ENCODE measurements at places on chromosomes 13 and 19.

DNA sequence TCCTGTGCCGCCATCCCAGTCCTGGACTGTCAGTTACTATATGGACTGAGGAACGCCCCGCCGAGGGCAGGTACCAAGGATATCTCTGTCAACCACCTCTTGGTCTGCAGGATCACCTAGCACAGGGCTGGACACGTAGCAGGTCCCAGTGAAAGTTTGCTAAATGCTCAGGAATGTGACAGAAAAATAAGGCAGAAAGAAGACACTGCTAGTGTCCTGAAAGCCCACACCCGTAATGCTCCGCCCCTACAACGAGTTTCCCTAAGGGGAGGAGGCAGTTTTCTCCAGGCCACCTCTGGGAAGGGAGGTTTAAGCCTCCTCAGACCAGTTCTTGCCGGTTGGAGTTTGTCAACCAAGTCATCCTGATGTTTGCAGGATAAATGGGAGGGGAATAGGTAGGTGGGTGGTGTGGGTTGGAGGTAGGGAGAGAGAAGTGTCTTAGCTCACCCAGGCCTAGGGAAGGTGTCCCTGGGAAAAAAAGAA, 1.7 kb upstream of the SERTAD3 start:
- no peak for DNase-seq

DNA sequence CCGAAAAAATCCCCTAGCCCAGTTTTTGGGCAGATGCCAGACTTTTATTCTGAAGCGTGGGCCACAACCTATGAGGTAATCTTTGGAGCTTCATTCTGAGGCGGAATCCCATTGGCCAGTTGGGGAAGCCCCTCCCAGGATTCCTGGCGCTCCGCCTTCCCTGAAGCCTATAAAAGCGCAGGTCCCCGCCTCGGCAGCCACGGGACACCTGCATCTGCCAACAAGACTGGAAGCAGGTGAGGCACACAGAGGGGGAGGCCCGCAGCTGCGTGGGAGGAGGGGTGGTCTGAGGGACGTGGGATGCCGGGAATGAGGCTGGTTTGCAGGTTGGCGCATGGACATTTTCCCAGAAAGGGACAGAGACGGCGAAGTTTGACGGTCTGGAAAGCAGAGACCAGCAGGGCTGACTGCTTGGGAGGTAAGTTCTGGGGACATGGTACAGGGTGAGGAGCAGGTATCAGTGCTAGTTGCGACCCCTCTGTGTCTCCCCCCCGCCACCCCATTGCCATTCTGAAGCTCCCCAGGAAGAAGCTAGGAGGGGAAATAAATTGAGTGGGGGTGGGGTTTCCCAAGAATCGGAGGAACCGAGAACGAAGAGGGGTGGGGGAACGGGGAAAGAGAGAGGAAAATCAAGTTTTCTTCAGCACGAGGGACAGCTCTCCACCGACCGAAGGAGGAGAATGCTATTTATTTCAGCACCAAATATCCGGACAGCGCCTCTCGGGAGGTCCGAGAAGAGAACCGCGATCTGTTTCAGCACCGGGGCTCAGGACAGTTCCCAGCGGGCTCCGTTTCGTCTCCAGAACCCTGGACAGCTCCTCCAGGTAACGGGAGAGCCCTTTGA, 22.4 kb upstream of the FEM1A start:
- DNase-seq: peak; percentile 74

DNA sequence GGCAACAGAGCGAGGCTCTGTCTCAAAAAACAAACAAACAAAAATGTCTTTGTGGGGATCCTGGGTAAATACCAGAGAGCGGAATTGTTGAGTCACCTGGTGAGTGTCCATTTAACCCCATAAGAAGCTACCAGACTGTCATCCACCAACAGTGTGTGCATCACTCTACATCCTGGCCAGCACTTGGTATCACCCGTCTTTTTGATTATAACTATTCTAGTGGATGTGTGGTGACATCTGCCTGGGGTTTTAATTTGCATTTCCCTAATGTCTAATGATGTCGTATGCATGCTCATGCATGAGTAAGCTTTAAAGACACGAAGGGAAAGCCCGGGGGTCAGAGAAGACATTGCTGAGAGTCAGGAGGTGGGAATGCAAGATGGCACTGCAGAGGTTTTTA, 126.7 kb upstream of the MRI1 start:
- DNase-seq: no peak

GRCh38 chr13:102369302-102369701, 32.5 kb downstream of the FGF14 start:
- DNase-seq: no peak

GRCh38 chr19:17098326-17098725, 22.7 kb downstream of the MYO9B start:
- no peak for DNase-seq

GRCh38 chr13:73809561-73809960, 324.6 kb downstream of the KLF12 start:
- no peak for DNase-seq

DNA sequence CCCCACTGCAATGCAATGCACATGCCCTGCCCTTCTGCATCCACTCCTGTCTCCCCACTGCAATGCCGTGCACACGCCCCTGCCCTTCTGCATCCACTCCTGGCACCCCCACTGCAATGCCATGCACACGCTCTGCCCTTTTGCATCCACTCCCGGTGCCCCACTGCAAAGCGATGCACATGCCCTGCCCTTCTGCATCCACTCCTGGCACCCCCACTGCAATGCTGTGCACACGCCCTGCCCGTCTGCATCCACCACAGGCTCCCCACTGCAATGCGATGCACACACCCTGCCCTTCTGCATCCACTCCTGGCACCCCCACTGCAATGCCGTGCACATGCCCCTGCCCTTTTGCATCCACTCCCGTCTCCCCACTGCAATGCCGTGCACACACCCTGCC, 98.1 kb downstream of the KCTD15 start:
- DNase-seq: no peak

DNA sequence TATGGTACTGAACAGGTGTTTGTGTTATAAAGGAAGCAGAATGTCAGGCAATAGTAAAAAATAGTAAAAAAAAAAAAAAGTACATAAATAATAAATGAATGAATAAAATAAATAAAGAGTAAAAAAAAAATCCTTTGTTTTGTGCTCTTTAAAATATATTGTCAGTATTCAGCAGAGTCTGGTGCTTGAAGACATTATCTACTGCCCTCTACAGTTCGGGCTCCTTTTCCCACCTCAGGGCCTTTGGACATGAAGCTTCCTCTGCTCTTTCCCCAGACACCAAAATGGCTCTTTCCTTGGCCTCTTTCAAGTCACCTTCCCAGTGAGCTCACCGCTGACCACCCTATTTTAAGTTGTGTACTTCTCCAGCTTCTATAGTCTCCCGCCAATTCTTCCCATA, 137.5 kb downstream of the TNFRSF19 start:
- DNase-seq: no peak

DNA sequence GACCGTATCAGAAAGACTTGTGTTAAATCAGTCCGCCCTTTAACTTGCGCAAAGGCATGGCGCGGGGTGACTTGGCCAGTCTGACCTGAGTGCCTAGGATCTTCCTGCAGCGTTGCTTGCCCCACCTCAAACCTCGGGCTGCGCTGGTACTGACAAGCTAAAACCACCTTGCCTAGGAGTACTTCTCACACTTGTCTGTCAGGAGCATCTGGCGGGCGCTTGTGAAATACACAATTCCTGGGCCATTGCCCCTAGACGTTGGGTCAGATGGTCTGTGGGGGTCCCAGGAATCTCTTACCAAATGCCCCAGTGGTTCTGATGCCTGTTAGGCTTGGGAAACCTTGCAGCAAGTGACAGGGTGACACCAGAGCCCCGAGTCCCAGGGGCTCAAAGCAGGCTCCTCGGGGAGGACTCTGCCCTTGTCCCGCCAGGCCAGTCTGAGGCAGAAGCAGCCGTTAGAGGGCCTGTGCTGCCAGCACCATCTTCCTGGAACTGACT, 12.9 kb downstream of the CEBPG start:
- DNase-seq: no peak

GRCh38 chr19:2636897-2637683, 65.4 kb downstream of the GNG7 start:
- DNase-seq: peak; percentile 80

GRCh38 chr19:41328842-41329225, 18.9 kb downstream of the CCDC97 start:
- no peak for DNase-seq

GRCh38 chr13:38759390-38759789, 72.5 kb downstream of the FREM2 start:
- no peak for DNase-seq

DNA sequence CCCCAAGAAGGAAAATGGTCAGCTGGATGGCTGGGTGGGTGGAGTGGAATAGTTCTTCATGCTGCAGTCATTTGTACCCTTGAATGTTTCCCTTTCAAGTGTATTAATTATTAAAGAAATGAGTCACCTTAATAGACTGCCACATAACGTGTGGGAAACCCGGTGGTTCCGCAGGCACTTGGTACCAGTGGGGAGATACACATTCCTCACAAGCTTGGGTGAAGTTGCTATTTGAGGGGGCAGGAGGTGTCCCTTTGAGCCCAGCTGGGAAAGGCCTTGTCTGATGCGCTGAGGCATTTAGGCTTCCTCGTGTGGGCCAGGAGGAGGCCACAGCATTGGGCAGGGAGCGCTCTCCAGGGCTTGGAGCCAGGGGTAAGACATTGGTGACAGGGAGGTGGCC, 57.7 kb downstream of the ATP8A2 start:
- no peak for DNase-seq

- no peak for DNase-seq
Measured at GRCh38 chr19:46886546-46887239, 25.9 kb downstream of the ARHGAP35 start.

GRCh38 chr13:36850790-36851438, 31.9 kb downstream of the RFXAP start:
- DNase-seq: no peak

GRCh38 chr13:88042489-88042888, 371.3 kb downstream of the SLITRK5 start:
- no peak for DNase-seq

GRCh38 chr19:30799865-30800755, 427.9 kb downstream of the ZNF536 start:
- peak; percentile 24 for DNase-seq

DNA sequence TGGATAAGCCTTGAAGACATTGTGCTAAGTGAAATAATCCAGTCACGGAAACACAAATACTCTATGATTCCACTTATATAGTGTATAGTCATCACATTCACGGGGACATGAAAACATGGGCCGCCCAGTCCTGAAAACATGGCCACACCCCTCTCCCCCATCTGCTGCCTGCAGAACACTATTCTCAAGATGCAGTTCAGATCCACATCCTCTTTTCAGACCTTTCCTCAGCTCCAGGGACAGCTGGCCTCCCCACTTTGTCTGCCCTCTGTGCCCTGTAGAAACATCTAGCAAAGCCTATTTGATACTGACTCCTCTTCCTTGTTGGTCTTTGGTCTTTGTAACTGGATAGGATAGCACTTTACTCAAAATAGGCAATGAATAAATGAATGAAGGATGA, 8.3 kb downstream of the RFX2 start:
- no peak for DNase-seq

DNA sequence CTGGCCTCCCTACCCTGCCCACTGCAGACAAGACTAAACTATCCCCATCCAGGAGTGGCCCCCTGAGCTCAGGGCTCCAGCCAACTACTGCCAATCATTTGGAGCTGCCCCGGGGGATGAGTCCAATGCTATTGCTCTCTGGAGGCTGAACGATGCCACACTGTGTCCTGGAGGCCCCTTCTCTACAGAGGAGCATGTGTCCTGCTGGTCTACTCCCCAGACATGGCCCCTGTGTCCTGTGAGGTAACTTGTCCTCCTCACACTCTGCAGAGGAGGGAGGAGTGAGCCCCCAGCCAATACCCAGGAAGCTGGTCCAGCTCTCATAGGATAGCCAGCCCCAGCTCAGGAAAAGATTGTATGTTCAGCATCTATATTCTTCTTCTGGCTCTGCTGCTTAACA, 159.1 kb upstream of the GPR12 start:
- DNase-seq: no peak

GRCh38 chr13:57740719-57741118, 109.2 kb downstream of the PCDH17 start:
- no peak for DNase-seq

DNA sequence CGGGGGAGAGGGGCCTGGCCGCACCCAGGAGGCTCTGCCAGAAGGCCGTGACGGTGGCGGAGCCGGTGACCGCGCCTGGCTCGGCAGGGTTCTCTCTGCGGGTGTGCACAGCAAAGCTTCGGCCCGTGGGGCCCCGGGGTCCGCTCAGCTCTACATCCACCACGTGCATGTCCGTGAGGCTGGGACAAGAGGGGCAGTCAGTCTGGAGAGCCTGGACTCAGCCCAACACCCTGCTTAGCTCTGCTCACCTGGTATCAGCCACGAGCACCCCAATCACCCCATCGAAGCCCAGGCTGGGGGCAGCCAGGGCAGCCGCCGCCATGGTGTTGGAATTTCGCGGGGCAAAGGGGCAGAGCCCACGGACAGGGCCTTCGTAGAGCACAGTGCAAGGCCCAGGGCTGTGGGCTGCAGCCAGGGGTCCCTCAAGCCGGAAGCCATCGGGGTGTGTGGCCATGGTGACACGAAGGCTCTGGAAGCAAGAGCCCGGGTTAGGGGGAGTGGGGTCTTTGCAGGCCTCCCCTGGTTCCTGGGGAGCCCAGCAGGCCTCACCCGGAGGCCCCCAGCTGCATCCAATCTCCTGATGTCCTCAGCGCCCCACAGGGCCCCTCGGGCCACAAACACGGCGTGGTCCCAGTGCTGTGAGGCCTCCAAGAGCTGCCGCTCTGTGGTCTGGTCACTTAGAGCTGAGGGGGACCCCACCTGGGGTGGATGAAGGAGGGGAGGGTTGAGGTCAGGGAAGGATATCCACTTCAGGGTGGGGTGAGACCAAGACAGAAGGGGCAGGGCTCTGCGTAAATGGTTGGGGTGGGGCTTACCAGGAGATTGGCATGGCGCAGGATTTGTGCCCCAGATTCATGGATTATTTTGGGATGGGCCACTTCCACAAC, 1.4 kb downstream of the ASPDH start:
- DNase-seq: no peak

- DNase-seq: no peak
Measured at GRCh38 chr13:98482476-98483444, 94.1 kb downstream of the STK24 start.

GRCh38 chr19:49019242-49019932, 2.5 kb upstream of the LHB start:
- peak; percentile 69 for DNase-seq

DNA sequence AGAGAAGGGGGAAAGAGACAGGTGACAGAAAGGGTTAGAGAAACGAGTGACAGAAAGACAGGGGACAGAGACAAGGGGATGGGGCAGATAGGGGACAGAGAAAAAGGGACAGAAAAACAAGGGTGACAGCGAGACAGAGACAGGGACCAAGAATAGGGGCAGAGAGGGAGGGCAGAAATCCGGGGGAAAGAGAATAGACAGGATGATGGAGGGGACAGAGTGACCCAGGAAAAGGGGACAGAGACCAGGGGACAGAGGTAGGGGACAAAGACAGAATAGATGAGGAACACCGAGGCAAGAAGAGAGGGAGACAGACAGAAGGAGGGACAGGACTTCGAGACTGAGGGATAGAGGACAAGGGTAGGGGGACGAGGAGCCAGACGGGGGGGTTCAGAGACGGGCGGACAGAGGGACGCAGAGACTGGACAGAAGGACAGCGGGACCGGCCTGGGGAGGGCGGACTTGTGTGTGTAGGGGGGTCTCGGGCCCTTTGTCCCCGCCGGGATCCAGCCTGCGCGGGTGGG, 593 bp downstream of the CADM4 start:
- DNase-seq: no peak

- no peak for DNase-seq
Measured at GRCh38 chr13:43124490-43124889, 101.1 kb downstream of the DNAJC15 start.
